ENCODE measurements at places on chromosomes 11 and 22.

- DNase-seq = no peak
Measured at GRCh38 chr11:134745456-134745855, 333.4 kb upstream of the B3GAT1 start.

GRCh38 chr11:86492370-86493010, 117.8 kb downstream of the CCDC81 start:
- no peak for DNase-seq

GRCh38 chr22:45777046-45777851, 105.6 kb downstream of the ATXN10 start:
- no peak for DNase-seq

- no peak for DNase-seq
Measured at GRCh38 chr22:30204015-30204741, 42.4 kb downstream of the LIF start.

GRCh38 chr22:49323751-49324415, 503.8 kb downstream of the BRD1 start:
- DNase-seq = no peak

- no peak for DNase-seq
Measured at GRCh38 chr22:25098445-25099081, 101.1 kb upstream of the CRYBB3 start.

- peak; percentile 47 for DNase-seq
Measured at GRCh38 chr22:39534591-39535356, 2.2 kb upstream of the RPS19BP1 start.

GRCh38 chr11:120208001-120208441, 2.8 kb upstream of the OAF start:
- peak; percentile 26 for DNase-seq

DNA sequence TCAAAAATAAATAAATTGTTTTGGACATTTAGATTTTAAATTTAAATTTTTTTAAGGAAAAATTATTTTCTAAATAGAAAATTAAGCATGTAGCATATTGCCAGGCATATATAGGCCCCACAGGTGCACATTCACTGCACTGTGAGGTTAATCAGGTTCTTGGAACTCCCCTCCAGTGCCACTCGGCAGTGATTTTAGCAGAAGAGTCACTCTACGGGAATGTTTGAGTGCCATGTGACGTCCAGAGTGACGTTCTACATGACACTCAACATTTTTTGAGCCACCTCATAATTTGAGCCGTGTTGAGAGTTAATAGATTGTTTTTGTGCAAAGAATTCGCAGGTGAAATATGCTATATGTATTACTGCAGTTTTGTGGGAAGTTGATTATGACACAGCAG, 77.4 kb downstream of the SWAP70 start:
- DNase-seq = no peak

GRCh38 chr11:57376095-57377090, 4.6 kb downstream of the PRG3 start:
- DNase-seq = no peak

GRCh38 chr11:115644856-115645255, 140.6 kb upstream of the CADM1 start:
- DNase-seq = no peak

DNA sequence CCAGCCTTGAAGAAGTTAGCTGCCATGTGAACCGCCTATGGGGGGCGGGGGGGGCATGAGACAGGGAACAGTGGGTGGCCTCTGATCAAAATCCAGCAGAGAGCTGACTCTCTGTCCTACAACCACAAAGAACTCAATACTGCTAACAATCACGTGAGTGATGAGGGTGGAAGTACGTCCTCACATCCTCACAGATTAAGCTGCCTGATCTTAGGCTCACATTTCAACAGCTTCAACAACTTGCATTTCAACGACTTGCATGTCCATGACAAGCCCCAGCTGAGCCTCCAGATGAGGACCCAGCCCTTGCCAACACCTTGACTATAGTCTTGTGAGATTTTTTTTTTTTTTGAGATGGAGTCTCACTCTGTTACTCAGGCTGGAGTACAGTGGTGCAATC, 51.6 kb downstream of the CLMP start:
- no peak for DNase-seq

DNA sequence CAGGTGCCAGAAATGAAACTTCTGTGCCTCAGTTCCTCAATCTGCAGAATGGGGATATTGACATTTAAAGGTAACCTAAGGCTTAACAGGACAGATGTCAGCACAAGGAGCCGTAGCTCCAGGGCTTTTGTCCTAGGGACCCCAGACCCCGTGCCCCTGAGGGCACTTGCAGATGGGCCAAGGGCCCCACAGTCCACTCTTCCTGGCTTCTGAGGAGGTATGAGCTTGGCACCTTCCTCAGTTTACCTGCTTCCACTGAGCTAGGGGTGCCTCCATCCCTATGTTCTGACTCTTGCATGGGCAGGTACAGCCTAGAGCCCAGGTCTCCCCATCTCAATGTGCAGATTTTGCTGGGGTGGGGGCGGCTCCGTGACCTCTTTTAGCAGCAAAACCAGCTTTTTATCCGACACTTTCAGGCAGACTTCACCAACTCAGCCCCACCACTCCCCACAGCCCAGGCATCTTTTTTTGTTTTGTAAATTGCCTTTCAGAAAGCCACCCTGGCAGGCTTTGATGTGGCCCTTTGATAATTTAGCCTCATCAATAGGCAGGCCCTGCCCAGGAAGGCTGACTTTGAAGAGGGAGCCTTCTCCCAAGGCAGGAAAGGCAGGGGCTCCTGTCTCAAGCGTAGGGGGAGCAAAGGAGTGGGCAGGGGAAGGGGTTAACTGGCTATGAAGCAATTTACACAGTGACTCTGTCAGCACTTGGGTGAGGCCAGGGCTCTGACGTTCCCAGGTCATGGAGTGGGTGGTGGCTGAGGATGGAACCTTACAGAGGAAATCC, 23.7 kb upstream of the FGF3 start:
- DNase-seq = no peak

DNA sequence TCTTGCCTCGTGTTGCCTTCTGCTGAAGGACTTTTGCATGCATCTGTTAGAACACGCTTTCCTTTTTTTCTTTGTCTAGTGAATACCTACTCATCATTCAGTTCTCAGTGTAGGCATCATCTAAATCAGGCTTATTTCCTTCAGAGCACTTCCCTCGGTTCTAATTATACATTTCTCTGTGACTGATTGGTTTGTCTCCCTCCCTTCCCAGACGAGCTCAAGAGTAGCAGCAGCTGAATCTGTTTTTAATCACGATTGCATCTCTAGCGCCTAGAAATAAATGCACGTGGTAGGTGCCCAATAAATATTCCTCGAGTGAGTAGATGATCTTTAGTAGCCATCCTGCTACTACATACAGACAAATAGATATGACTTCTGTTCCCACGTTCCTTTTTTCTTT, 6.3 kb downstream of the CEP164 start:
- no peak for DNase-seq

GRCh38 chr11:104918113-104918824, 20.0 kb upstream of the CASP12 start:
- DNase-seq = peak; percentile 69

DNA sequence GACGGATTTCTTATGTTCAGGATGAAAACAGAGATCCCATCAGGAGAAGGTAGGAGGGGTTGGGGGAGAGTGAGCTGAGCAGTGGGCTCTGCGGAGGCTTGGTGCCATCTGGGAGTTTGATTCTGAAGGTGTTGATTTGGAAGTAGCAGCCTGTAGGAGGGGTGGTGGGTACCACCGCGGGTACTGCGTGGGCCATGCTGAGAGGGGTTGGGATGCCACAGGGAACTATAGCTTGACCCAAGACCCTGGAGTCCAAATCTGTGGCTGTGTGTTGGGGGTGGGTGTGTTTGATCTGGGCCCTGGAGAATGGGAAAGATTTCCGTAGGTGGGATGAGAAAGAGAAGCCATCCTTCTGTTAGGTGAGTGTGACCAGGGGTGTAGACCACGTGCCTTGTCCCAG, 5.0 kb downstream of the INCENP start:
- no peak for DNase-seq

GRCh38 chr22:20111045-20111688, 4.7 kb upstream of the RANBP1 start:
- DNase-seq = peak; percentile 26

DNA sequence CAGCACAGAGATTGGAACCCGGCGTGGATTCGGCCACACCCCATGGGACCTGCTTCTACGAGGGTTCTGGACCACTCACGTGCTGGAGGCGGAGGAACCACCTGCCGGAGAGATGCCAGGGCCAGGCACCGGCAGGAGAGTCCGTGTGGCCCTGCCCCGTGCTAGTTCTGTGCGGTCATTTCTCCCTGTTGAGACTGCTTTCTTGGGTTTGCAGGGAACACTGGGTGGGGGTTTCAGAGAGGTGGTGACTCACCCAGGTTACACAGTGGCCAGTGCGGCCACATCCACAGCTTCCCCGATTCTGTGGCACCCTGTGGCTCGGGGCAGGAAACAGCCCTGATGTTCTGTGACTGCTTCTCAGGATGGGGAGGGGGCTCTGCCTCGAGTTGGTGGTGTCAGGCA, 3.6 kb upstream of the PHLDA2 start:
- DNase-seq = no peak

DNA sequence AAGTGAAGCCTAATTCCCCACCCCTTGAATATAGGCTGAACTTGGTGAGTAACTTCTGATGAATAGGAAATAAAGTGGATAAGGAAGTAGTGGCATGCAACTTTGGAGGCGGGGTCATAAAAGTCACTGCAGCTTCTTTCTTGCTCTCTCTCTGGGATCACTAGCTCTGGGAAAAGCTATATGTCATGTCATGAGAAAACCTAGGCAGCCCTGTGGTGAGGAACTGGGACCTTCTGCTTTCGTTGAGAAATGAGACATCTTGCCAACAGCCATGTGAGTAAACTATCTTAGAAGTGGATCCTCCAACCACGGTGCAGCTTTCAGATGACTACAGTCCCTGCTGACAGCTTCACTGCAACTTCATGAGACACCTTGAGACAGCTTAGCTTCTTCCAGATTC, 15.7 kb downstream of the ZNF214 start:
- peak; percentile 76 for DNase-seq

DNA sequence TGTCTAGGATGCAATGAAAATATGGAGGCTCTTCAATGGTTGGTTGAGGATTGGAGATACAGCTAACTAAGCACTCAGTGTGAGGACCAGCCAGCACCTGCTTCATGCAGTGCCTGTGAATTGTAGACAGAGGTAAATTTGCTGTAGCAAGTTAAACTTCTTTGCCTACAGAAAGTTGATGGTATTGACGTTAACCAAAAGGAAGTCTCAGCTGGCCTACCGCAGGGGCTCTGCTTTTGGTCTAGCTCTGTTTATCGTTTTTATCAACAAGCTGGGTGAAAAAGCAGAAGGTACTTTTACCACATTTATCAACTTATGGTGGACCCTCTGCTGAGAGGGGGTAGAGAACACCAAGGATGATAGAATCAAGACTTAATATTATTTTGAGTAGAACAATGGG, 51.6 kb downstream of the GRAMD1B start:
- no peak for DNase-seq

GRCh38 chr22:46061501-46062231, 84.7 kb upstream of the WNT7B start:
- no peak for DNase-seq

DNA sequence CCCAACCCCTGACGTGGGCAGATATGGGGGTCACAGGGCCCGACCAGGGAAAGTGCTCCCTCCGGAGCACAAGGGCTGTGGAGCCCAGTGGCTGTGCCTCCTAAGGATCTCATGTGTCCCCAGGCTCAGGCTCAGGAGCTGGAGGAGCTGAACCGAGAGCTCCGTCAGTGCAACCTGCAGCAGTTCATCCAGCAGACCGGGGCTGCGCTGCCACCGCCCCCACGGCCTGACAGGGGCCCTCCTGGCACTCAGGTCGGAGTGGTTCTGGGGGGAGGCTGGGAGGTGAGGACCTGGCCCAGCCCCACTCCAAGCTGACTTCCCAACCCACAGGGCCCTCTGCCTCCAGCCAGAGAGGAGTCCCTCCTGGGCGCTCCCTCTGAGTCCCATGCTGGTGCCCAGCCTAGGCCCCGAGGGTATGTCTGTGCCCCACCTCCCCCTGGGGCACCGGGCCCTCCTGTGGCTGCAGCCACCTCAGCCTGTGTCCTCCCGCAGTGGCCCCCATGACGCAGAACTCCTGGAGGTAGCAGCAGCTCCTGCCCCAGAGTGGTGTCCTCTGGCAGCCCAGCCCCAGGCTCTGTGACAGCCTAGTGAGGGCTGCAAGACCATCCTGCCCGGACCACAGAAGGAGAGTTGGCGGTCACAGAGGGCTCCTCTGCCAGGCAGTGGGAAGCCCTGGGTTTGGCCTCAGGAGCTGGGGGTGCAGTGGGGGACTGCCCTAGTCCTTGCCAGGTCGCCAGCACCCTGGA, 2.5 kb downstream of the RASSF7 start:
- no peak for DNase-seq

GRCh38 chr11:94734563-94735275, 33.4 kb upstream of the AMOTL1 start:
- DNase-seq = no peak

- no peak for DNase-seq
Measured at GRCh38 chr11:120115272-120116000, 22.5 kb downstream of the TRIM29 start.

DNA sequence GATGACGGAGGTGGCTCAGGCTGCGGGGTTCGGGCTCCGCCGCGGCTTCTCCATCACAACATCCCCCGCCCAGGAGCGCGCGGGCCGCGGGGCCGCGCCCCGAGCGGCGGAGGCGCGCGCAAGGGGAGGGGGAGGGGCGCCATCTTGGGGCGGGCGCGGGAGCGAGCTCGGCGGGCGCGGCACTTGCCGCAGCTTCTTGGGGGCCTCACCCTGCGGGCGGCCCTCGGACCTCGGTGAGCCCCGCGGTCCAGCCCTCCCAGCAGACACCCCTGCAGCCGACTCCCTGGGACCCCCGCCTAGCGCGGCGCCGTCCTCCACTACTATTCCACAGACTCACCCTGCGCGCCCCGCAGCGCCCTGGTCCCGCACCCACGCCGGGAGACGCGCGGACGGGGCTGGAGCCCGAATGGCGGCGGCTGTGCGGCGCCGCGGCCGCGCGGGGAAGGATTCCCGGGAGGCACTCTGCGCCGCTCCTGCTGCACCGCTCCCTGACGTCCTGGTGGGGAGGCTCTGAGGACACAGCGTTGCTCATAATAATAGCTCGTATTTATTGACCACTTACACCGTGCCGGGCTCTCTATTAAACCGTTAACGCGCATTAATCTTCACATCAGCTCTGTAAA, at the start of gene APBB1:
Gene APBB1 (minus strand): TSS at position 86 of the 623 bp plus-strand sequence. CDS start 7,747 bp downstream, outside the sequence.
- DNase-seq = peak; percentile 54

GRCh38 chr22:46931881-46932280, 169.4 kb downstream of the TBC1D22A start:
- DNase-seq = no peak

- DNase-seq = no peak
Measured at GRCh38 chr22:37235897-37236607, 8.0 kb downstream of the RAC2 start.
